ENCODE measurements at places on chromosomes 5 and 9. TPM values are rescaled to one million over a fixed set of nuclear protein-coding genes. Genes with fewer than 3 reads are reported as not detected.

GRCh38 chr9:84121991-84122523 is 141.5 kb downstream of the RMI1 start:
- no peak overlapping the region for H3K4me3 ChIP-seq
- H3K27me3 ChIP-seq, result no peaks in the 10 kb centered on the region
- no peaks in the 10 kb centered on the region for H3K36me3 ChIP-seq
- H3K4me1 ChIP-seq, result no peaks in the 10 kb centered on the region

Gene CERCAM
- 22.8 TPM for total RNA-seq

- DNase-seq, result no peak
- H3K4me1 ChIP-seq, result peaks cover 9% of the 10 kb centered on the region
- H3K4me3 ChIP-seq, result no peak overlapping the region
Observed at GRCh38 chr5:58847041-58847440, 264.2 kb downstream of the RAB3C start.

DNA sequence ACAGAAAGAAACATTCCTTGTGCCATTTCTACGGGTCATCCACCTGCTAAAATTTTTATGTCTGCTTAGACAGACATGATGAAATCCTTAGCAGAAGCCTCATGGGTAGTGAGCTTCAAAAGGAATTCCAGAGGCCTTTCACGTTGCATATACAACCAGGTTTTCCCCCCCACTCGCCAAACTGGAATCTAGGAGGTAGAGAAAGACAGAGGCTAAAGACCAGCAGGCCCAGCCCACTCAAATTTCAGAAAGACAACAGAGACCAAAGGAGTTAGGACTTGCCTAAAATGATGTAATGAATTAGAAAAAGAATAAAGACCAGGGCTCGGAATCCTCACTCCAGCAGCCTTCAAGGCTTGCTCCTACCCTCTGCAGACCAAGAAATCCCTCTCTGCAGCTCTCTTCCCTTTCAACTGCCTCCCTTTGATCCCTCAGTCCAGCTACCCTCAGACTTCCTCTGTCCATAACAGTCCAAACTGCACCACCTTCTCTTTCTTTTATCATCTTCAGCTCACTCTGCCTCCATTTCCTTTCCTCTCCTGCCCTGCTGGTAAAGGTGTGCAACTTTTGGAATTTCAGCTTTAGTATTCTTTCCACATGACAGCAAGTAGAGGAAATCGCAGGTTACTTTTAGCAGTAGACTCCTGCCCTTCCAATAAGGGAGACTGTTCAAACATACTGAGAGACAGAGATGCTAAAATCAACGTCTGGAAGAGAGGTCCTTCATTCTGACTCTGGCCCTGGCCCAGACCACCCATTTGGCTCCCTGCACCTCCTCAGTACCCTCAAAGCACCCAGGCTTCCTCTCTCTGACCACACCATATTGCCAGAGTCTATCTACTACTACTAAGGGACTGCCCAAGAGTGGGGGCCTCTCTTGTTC is 8.9 kb downstream of the B4GALT1 start:
- no peak overlapping the region for H3K4me3 ChIP-seq
- H3K4me1 ChIP-seq, result peaks cover 100% of the 10 kb centered on the region

GRCh38 chr5:129724222-129724621 is 23.7 kb upstream of the MINAR2 start:
- DNase-seq, result no peak
- H3K4me3 ChIP-seq, result no peak overlapping the region
- no peaks in the 10 kb centered on the region for H3K27me3 ChIP-seq
- no peaks in the 10 kb centered on the region for H3K4me1 ChIP-seq

- no peaks in the 10 kb centered on the region for H3K27me3 ChIP-seq
- no peaks in the 10 kb centered on the region for H3K4me1 ChIP-seq
- H3K4me3 ChIP-seq, result no peak overlapping the region
- no peaks in the 10 kb centered on the region for H3K36me3 ChIP-seq
- no peak overlapping the region for H3K27ac ChIP-seq
- DNase-seq, result no peak
Observed at GRCh38 chr5:172502969-172503368, 48.6 kb upstream of the SH3PXD2B start.

- H3K4me1 ChIP-seq, result no peaks in the 10 kb centered on the region
- H3K27me3 ChIP-seq, result no peaks in the 10 kb centered on the region
- DNase-seq, result no peak
- H3K4me3 ChIP-seq, result no peak overlapping the region
- no peaks in the 10 kb centered on the region for H3K36me3 ChIP-seq
Observed at GRCh38 chr9:126303488-126303887, 23.1 kb upstream of the MVB12B start.

DNA sequence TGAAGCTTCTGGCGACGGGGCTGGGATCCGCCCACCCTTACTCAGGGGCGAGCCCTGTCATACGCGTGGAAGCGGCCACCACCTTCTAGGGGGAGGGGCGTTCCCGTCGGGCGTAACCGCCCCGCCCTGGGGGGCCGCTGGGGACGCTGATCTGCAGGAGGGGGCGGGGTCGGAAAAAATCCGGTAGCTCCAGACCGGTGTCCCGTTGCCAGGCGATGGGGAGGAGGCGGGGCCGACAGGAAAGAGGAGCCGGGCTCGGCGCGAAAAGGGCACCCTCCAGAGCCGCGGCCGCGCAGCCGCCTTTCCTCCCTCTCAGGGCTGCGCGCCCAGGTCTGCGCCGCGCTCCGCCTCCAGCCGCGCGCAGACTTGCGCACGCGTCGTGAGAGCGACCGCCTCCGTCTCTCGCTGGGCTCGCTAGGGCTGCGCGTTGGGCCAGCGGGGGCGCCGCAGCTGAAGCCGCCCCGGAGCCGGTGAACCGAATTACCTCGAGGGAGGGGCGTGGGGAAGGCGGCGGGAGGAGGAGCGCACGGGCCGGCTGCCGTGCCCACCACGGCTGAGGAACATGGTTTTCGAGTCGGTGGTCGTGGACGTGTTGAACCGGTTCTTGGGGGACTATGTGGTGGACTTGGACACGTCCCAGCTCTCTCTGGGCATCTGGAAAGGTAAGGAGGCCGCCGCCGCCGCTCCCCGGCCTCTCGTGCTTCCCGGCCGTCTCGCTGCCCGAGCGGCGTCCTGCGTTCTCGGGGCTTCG is at the start of gene VPS13A:
Gene VPS13A (plus strand): TSS at position 392 of the 751 bp plus-strand sequence. CDS start 171 bp downstream, at position 563.
- peak; percentile 92 for DNase-seq
- H3K4me1 ChIP-seq, result peaks cover 38% of the 10 kb centered on the region
- H3K27ac ChIP-seq, result peak within 1 kb of the TSS; percentile 62
- no peaks in the 10 kb centered on the region for H3K36me3 ChIP-seq
- H3K4me3 ChIP-seq, result peak within 1 kb of the TSS; percentile 68
- H3K27me3 ChIP-seq, result no peaks in the 10 kb centered on the region

Gene GABRP
- total RNA-seq, result under 0.01 TPM

Measured in stomach (tissue), 19 donors.